ENCODE measurements at places on chromosomes 13 and 19. TPM values are rescaled to one million over a fixed set of nuclear protein-coding genes. Genes with fewer than 3 reads are reported as not detected.

DNA sequence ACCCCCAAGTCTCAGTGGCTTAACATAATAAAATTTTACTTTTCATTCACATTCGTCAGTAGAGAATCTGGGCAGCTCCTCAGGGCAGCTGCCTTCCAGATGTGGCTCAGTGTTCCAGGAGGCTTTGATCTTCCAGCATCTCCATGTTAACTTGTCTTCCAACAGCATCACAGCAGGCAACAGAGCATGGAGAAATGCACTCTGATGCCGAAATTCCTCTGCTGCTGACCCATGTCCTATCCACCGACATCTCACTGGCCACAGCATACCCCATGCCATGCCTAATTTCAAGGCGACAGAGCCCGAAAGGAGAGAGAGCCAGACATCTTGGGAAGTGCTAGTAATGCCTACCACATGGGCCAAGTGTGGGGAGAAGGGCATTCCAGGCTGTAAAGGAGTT, 64.9 kb upstream of the MEDAG start:
- no peak for DNase-seq
- no peak overlapping the region for H3K4me3 ChIP-seq
- H3K4me1 ChIP-seq = peaks cover 7% of the 10 kb centered on the region

- H3K4me3 ChIP-seq = peak overlapping the region; percentile 82
- peak overlapping the region; percentile 87 for H3K27ac ChIP-seq
- no peaks in the 10 kb centered on the region for H3K36me3 ChIP-seq
- peak; percentile 23 for DNase-seq
- H3K27me3 ChIP-seq = no peaks in the 10 kb centered on the region
Observed at GRCh38 chr13:21175656-21176214, 617 bp downstream of the SKA3 start.

DNA sequence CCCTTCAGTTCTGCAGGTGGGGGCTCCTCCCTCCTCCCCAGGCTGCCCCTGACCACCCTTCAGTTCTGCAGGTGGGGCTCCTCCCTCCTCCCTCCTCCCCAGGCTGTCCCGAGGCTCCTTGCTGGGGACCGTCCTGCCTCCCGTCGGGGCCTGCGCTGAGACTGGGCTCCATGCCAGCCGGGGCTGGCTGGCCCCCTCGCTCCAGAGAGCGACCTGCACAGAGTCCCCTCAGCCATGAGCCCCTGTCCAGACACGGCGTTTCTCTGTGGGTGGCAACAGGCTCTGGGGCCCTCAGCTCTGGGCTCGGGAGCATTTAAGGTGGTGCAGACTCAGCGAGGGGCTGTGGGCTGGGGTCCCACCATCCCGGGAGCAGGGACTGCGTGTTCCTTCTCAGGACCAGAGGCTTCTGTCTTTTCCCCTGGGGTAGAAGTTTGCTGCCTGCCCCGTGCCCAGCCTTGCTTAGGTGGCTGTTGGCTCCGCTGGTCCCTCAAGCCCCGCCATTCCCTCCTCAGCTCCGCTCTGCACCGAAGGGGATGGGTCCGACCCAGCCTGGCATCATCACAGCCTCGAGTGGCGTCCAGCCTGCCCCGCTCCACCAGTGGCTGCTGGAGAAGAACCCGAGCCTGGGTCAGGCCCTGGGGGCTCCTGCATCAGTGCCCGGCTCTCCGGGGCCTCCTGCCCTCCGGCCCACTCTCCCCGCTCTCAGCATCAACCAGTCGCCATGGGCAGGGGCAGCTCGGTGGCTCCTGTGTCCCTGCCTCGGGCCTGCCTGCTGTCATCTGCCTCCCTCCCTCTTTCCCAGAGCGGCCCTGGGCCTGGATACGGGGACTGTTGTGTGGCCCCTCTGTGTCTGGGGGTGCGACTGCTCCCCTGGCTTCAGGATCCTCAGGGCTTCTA, 27.6 kb downstream of the CSNK1G2 start:
- no peak overlapping the region for H3K4me3 ChIP-seq
- no peaks in the 10 kb centered on the region for H3K4me1 ChIP-seq
- no peak overlapping the region for H3K27ac ChIP-seq
- H3K36me3 ChIP-seq = no peaks in the 10 kb centered on the region
- no peak for DNase-seq

GRCh38 chr19:35883882-35884281, 15.5 kb downstream of the APLP1 start:
- H3K27me3 ChIP-seq = no peaks in the 10 kb centered on the region
- no peak overlapping the region for H3K4me3 ChIP-seq
- no peaks in the 10 kb centered on the region for H3K36me3 ChIP-seq

DNA sequence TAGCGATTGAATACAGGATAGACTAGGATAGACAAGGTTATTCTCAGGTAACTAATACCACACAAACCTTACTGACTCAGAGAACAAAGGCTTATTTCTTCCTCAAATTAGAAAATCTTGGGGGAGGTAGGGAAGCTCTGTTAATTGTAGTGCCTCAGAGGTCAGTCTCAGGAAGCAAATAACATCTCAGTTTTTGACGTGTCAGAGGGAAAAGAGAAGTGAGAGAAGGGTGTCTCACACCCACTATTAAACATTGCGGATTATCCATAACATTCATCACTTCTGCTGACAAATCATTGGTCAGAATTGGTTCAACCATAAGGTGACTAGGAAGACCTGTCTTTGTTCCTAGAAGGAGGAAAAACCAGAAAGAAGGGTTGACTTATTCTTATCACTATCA, 579.4 kb upstream of the MIR17HG start:
- H3K4me3 ChIP-seq = no peak overlapping the region
- DNase-seq = no peak
- H3K4me1 ChIP-seq = no peaks in the 10 kb centered on the region
- H3K27ac ChIP-seq = no peak overlapping the region
- no peaks in the 10 kb centered on the region for H3K27me3 ChIP-seq

DNA sequence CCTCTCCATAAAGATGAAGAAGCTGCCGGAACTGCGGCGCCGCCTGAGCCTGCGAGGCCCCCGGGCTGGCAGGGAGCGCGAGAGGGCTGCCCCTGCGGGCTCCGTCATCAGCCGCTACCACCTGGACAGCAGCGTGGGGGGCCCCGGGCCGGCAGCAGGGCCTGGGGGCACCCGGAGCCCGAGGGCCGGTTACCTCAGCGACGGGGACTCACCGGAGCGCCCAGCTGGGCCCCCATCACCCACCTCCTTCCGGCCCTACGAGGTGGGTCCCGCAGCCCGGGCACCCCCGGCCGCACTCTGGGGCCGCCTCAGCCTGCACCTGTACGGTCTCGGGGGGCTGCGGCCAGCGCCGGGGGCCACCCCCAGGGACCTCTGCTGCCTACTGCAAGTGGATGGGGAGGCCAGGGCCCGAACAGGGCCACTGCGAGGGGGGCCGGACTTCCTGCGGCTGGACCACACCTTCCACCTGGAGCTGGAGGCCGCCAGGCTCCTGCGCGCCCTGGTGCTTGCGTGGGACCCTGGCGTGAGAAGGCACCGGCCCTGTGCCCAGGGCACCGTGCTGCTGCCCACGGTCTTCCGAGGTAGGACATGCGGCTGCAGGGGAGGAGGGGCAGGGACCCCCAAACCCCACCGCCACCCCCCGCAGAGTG, 2.7 kb downstream of the SYDE1 start:
- no peaks in the 10 kb centered on the region for H3K27me3 ChIP-seq
- H3K4me3 ChIP-seq = no peak overlapping the region
- H3K27ac ChIP-seq = no peak overlapping the region
- H3K36me3 ChIP-seq = peaks cover 26% of the 10 kb centered on the region
- H3K4me1 ChIP-seq = peaks cover 15% of the 10 kb centered on the region

- H3K4me1 ChIP-seq = peaks cover 24% of the 10 kb centered on the region
- no peaks in the 10 kb centered on the region for H3K27me3 ChIP-seq
- H3K4me3 ChIP-seq = no peak overlapping the region
- H3K27ac ChIP-seq = peak overlapping the region; percentile 20
Observed at GRCh38 chr19:39347332-39348164, 5.3 kb downstream of the SAMD4B start.

DNA sequence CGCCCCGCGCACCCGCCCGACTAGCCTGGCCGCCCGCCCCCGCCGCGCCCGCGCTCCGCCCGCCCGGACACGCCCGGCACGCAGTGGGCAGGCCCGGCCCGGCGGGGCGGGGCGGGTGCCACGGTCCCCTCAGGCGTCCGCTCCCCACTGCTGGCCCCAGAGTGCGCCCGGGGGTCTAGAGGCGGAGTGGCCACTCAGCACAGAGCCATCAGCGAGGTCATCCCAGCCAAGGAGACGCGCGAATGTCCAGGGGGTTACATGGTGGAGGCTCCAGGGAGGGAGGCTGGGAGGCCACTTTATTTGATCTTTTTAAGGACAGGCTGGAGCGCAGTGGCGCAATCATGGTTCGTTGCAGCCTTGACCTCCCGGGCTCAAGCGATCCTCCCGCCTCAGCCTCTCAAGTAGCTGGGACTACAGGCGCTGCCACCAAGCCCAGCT, 236 bp upstream of the TINCR start:
- no peak overlapping the region for H3K27ac ChIP-seq
- no peaks in the 10 kb centered on the region for H3K36me3 ChIP-seq
- H3K4me3 ChIP-seq = no peak overlapping the region
- peaks cover 20% of the 10 kb centered on the region for H3K27me3 ChIP-seq

DNA sequence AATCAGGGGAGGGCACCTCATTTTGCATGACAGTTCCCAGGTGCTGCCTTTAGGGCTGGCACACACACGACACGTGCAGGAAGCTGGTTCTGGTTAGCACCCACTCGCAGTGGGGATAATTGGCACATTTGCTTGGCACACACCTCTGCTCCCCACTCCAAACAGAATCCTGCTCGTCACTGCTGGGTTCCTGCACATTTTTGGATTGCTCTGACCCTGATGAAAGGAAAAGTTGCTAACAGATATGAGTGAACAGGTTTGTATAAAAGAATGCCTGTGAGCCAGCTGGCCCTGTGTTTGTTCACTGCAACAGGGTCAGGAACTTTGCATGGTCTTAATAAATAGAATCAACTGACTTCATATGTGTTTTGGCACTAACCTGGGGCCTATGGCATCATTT, 1500.4 kb downstream of the EFNB2 start:
- H3K4me3 ChIP-seq = no peak overlapping the region
- no peak for DNase-seq
- no peaks in the 10 kb centered on the region for H3K4me1 ChIP-seq
- no peaks in the 10 kb centered on the region for H3K36me3 ChIP-seq

DNA sequence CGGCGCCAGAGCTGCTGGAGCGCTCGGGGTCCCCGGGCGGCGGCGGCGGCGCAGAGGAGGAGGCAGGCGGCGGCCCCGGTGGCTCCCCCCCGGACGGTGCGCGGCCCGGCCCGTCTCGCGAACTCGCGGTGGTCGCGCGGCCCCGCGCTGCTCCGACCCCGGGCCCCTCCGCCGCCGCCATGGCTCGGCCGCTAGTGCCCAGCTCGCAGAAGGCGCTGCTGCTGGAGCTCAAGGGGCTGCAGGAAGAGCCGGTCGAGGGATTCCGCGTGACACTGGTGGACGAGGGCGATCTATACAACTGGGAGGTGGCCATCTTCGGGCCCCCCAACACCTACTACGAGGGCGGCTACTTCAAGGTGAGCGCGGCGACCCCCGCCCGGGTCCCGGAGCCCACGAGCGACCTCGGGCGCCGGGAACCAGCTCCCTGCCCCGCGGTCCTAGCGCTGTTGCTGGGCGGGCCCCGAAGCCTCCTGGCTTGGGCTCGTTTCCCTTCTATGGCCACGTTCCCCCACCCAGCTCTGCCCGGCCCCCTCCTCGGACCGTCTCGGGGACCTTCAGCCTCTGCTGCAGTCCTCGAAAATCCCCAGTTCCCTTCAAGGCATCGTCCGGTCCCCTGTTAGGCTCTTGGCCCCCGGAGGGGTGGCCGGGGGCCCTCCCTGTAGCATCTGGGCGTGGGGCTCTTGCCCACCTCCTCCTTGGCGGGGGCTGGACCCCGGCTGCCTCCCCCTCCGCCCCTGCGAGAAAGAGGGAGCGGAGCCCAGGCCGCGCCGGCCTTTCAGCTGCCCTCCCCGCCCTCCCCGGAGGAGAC, at the start of gene CDC34:
Gene CDC34 (plus strand): TSS at position 8 of the 808 bp plus-strand sequence. CDS start 172 bp downstream, at position 180.
- peak within 1 kb of the TSS; percentile 76 for H3K4me3 ChIP-seq
- no peak for DNase-seq
- H3K36me3 ChIP-seq = no peaks in the 10 kb centered on the region
- H3K27ac ChIP-seq = peak within 1 kb of the TSS; percentile 74
- H3K4me1 ChIP-seq = peaks cover 28% of the 10 kb centered on the region

GRCh38 chr19:8045872-8046568, 6.5 kb upstream of the CCL25 start:
- DNase-seq = no peak
- no peaks in the 10 kb centered on the region for H3K4me1 ChIP-seq
- H3K36me3 ChIP-seq = no peaks in the 10 kb centered on the region
- H3K27ac ChIP-seq = no peak overlapping the region
- H3K27me3 ChIP-seq = peaks cover 2% of the 10 kb centered on the region
- H3K4me3 ChIP-seq = no peak overlapping the region

- H3K4me1 ChIP-seq = peaks cover 9% of the 10 kb centered on the region
- H3K36me3 ChIP-seq = no peaks in the 10 kb centered on the region
- H3K27me3 ChIP-seq = peaks cover 22% of the 10 kb centered on the region
- H3K4me3 ChIP-seq = no peak overlapping the region
- H3K27ac ChIP-seq = no peak overlapping the region
Observed at GRCh38 chr19:18798384-18799352, 7.6 kb upstream of the COMP start.

NLRP8 gene
- total RNA-seq = not detected

LPAR2 gene
- 20.1 TPM for total RNA-seq

DOHH gene
- 16.2 TPM for total RNA-seq

C13orf42 gene
- total RNA-seq = not detected

CXCL17 gene
- total RNA-seq = not detected

Measured in astrocyte (in vitro differentiated cells and primary cell).